GM12878 (cell line): ENCODE measurements at places on chromosomes 4 and X. TPM values are rescaled to one million over a fixed set of nuclear protein-coding genes. Genes with fewer than 3 reads are reported as not detected.

PSAPL1 gene
- not detected in 2 replicates for total RNA-seq

ESX1 gene
- total RNA-seq = not detected in 2 replicates

ZMAT1 gene
- 1.8 and 1.9 TPM in 2 replicates for total RNA-seq

CORIN gene
- total RNA-seq = not detected in 2 replicates

DGKQ gene
- 9.5 and 10.5 TPM in 2 replicates for total RNA-seq

TMSB15C gene
- total RNA-seq = 3.9 and 5.6 TPM in 2 replicates
